ENCODE measurements at places on chromosomes 16 and 17.

DNA sequence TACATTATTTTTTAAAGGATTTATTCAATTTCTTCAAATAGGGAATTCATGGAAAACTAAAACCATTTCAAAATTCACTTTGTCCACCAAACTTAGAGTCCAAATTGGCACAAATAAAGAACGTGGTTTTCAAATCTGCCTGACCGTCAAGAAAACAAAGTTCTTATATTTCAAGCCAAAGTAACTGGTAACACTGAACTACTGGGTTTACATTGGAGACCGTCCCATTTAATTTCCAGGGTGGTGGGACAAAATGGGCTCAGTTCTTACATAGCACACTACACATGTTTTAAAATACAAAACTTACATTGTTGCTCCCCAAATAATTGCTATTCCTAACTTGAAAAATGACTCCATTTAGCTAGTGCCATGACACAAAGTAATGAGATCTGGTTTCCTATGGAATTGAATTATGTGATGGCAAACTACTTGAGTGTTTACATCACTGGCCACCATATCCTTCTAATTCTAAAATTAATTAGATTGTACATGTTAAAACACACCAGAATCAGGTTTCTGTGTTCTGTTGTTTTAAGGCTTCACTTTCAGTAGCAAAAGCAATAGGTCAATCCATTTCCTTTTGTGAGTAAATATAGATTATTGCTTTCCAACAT is 6.5 kb downstream of the PSME3IP1 start:
- DNase-seq: no peak

DNA sequence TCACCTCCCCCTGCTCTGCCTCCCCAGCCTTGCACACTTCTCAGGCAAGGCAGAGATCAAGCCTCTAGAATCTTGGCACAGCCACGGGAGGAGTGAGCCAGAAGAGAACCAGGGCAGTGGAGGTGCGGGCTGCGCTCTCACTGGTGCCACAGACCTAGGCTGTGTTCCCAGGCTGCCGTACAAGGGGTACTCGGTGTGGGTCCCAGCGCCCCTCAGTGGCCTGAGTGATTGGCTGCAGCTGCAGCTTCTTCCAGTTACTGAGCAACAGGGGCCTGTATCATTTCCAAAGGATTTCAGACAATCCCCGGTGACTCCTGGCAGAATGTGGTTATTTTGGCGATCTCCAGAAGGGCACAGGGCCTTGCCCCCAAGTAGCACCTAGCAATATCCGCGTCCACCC is 1852.1 kb downstream of the TP53TG3F start:
- DNase-seq: no peak

DNA sequence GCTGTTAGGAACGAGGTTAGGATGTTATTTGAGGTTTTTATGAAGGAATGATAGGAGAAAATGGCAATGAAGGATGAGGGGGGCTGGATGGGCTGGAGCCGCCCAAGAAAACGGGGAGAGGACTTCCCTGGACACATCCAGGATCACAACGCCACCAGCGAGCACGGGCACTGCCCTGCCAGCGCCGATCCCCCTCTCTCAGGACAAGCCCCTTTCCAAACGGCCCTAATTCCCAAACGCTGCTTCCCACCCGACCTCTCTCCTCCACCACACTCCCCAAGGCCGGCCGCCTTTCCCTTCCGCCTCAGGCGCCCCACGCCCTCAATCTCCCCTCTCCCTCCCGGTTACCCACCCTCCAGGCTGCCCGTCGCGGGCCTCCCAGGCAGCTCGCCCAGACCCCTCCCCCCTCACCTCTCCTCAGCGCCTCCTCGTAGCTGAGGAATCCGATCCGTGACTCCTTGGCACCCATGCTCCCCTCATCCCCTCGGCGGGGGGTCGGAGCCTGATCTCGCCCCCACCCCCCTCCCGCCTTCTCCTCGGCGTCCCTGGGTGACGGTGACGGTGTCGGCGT is 377 bp downstream of the USP32 start:
- DNase-seq: no peak

DNA sequence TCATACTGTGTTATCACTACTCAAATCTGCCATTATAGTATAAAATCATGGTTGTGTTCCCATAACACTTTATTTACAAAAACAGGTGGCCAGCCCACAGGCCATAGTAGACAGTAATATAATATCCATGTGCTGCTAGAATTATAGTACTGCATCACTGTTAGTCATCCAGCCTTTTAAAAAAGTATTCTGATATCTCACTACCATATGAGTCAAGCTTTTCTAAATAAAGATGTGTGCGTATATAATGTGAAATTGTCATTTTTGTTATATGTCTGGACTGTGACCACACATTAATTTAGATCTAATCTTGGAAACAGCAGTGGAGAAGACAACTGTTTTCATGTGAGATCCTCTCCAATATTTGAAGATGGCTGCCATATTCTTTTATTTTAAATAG is 1049.1 kb upstream of the GOT2 start:
- no peak for DNase-seq

DNA sequence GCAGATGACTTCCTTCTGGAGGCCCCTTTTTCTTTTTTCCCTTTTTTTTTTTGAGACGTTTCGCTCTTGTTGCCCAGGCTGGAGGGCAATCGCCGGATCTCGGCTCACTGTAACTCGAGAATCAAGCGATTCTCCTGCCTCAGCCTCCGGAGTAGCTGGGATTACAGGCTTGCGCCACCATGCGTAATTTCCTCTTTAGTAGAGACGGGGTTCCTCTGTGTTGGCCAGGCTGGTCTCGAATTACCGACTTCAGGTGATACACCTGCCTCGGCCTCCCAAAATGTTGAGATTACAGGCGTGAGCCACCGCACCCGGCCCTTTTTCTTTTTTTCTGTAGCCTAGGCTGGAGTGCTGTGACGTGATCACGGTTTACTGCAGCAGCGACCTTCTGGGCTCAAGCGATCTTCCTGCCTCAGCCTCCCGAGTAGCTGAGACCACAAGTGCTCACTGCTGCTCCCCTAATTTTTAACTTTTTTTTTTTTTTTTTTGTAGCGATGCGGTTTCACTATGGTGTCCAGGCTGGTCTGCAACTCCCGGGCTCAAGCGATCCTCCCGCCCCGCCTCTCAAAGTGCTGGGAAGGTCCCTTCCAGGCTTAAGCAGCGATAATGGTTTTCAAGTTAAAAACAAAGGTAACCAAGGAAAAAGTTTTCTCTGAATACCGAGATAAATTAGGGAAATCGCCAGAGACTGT is 956 bp upstream of the IST1 start:
- no peak for DNase-seq

DNA sequence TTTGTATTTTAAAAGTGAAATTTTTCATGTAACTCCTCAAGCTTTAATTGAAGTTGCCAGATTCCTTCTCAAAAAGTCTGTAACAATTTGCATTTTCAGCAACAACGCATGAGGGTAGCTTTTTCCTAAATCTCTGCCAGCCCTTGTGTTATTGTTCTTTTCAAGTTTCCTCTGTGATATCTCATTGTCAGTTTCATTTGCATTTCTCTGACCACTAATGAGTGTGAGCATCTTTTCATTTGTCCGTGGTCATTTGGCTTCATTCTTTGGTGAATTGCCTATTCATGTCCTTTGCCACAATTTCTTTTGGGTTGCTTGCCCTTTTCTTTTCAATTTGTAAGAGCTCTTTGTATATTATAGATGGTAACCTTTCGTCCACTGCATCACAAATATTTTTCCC is 68.0 kb upstream of the NKD1 start:
- DNase-seq: no peak

DNA sequence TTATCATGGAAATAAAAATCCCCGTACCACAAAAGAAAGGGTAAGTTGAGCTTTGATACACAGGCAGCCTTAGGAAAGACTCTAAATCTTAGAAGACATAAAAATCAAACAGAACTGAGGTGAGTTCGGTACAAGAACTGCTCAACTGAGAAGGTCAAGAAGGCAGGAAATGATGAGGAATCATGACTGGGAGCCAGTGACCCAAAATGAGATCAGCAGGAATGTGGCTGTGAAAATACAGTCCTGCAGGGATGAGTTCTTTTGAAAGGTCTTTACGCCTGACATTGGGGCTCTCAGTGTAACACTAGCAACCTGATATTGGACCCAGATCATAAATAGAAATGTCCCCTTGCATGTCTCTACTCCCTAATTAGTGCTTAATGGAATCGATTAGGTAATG is 56.3 kb upstream of the CDH11 start:
- DNase-seq: no peak
